GM13976 (cell line): ENCODE measurements at places on chromosomes 16 and 17.
A peak's percentile ranks its signal among the peaks of the same experiment; 100 is the strongest.

GRCh38 chr16:51429041-51429440, 278.0 kb upstream of the SALL1 start:
- no peak for DNase-seq

DNA sequence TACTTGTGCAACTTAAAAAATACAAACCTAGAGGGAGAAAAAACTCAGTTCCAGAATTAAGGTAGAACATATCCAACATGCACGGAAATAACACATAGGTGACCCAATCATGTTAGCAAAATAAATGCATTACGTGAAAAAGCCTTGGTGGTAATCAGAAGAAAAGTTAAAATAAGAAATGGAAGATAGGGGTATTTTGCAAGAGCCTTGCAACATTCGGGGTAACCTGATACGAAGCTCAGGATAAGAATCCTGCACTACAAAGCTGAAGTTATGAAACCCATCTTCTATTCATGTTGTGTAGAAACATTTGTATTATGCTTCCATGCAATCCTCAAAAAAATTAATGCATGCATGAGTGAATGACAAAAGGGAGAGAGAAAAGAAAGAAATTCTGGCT, 33.1 kb downstream of the CHCT1 start:
- DNase-seq = no peak

DNA sequence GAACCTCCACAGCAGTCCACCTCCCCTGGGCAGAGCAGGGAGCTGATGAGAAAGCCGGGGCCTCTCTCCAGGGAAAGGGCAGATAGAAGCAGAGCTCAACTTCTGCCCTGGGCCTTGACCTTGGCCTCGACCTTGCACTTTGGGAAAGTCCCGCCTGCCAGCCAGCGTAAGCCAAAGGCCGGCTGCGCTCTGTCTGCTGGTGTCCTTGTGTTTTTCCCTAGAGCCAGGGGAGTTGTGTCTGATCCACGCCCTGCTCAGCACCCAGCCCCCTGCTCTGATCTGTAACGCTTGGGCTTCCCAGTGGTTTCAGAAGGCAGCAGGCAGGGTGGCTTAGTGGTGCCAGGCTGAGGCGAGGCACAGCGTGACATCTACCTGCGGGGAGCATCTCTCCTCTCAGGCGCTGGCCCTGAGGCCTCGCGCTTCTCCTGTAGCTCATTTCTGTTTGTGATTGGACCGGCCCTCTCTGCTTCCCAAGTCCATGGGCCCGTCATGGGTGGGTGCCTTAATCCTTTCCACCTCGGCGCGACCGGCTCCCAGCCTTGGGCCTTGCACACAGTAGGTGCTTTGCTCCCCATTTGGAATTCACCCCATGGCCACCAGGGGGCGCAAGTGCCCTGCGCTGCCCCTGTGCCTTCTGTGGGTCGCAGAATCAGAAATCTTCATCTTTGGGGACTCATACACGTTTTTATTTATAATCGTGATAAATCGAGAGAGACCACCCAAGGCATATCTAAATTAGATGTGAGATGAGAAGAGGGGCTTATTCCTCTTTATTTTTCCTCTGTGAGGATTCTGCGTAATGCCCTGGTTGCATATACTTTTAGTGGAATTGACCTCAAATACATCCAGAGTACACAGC, 24.2 kb downstream of the SGSH start:
- DNase-seq = peak; percentile 73

DNA sequence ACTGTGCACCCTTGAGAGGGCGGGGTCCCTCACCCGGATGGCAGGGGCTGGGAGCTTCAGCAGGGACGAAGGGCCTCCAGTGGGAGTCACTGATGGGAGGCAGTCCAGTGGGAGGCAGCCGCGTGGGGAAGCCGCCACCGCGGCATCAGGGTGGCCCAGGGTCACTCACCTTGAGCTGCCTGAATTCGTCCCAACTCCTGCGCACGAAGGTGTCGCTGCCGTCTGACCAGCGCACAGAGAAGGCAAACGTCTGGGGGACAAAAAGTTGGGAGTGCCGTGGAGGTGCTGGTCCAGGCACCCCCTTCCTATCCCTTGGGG, 540 bp downstream of the NOXO1 start:
- DNase-seq = no peak

- DNase-seq = peak; percentile 85
These were observed 7.6 kb upstream of the NXPH3 start for GRCh38 chr17:49567871-49568694.

DNA sequence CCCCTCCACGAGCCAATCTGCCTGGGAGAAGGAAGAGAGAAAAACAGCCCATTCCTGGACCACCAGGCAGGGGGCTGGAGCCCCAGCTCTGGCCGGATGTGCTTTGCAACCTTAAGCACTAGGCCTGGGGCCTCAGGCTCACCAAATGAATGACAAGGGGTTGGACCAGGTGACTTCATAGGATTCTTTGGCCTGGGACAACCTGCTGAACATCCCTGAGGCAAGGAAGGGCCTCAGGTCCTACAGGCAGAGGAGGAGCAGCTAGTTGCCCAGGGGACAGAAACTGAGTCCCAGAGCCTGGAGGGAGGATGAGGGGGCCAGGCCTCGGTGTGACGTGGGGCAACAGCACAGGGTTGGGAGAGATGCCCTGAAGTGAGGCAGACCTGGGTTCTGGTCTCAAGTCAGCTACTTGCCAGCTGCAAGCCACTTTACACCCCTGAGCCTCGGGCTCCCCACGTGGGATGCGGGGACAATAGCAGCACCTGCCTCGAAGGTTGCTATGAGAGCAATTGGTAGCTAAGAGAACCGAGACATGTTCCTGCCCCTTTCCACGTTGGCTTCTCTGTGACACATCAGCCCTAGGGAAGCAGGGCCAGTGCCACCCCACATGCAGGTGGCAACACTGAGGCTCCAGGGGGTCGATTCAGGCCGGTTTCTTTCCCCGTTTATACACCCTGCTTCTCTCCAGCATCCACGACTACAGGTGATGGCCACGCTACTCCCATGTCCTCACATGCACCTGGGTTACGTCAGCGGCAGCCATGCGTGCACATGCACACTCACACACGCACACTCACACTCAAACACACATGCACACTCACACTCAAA, 42.6 kb downstream of the CFAP20 start:
- no peak for DNase-seq

DNA sequence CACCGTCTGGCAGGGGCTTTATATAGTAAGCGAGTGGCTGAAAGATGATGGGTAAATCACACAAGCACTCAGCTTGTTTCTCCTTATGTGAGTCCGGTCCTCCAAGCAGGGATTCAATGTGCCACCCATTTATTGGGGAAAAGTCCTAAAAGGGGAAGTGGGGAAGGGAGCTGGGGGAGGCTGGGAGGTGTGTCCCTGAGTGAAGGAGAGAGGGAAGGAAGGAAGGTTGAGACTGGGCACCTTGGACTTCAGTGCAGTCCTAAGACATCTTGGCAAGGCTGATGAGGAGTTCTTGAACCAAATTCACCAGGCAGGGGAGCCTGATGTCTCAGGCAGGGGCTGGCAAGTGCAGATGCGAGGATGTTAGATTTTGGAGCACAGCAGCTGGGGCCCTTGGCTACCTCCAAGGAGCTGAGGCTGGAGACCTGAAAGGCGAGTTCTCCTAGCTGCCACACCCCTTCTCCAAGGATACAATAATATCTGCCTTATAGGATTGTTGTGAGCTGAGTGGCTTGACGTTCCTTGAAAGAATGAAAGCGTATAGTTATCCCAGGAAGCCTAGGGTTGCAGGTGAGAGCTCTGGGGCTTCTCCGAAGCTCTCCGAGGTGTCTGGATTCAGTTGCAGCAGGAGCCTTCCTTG, 23.0 kb upstream of the CYLD start:
- no peak for DNase-seq

DNA sequence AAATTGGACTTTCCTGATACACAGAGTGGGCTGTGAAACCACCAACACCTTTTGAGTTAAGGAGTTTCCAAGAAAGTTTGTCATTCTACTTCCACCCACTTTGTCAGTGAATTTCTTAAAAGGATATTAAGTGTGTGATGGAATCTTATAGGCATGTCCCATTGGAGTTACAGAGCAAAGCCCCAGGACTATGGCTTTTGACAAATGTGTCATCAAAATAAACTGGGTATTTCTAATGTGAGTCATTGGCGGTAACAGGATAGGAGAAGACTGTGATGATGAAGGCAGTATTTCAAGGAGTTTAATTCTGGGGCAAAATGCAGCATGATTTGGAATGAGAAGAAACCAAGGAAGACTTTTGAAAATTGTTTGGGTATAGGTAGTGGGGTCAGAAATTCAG, 1013.8 kb upstream of the EEF2KMT start:
- no peak for DNase-seq

DNA sequence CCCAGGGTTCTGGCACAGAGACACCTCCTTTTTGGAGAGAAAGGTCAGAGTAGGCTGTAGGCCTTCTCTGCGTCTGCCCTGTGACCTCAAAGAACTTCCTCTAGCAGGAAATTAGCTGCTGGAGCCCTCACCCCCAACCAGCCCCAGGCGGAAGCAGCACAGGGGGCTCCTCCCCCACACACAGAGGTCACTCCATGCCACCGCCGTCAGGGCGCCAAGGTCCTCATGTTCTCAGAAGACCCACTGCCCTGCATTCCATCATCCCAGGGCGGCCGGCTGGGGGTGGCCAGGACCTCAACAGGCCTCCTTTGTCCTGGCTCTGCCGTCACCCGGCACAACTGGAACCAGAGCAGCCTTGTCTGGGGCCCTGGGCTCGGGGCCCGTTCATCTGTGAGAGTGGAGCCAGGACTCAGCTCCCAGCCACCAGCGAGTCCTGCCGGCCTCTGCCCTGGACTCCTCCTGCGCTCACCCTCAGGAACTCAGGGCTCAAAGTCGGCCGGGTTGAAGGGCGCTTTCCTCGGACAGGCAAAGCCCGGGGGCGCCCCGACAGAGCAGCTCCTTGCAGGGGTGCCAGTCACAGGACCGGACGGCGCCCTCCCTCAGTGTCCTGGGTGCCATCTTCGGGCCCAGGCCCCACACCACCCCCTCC, 1.2 kb downstream of the TMC6 start:
- DNase-seq = peak; percentile 78

DNA sequence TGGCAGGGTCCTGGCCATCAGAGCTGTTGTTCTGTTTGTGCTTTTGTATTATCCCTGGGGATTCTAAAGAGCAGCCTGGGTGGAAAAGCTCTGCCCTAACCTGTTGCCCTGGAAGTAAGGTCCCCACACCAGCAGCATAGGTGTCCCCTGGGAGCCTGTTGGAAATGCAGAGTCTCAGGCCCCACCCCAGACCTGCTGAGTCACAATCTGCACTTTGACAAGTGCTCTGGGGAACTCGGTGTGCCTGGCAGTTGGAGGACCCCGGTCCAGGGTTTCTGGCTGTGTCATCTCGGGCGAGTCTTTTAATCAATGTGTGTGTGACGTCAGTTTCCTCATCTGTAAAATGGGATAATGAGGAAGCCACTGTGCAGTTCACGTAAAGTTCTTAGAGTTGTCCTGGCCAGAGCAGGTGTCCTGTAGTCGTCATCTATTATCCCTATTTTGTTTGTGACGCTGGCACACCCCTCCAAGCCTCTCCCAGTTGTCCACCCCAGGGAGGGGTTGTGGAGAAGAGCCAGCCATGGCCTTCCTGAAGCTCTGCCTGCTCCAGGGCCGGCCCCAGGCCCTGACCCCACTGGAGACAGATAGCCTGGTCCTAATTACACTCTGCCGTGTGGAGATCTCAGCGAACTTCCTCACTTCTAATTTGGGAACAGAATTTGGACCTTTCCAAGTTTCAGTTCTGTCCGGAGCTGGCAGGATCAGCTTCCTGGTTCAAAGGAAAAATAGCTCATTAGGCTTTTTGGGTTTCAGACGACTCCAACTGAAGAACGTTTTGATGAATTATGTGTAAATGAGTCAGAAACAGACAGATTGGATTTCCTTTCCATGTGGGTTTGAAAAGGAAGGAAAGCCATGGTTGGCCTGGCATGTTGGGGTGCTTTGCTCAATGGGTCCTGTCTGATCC, 295.7 kb upstream of the FOXF1 start:
- DNase-seq = no peak

DNA sequence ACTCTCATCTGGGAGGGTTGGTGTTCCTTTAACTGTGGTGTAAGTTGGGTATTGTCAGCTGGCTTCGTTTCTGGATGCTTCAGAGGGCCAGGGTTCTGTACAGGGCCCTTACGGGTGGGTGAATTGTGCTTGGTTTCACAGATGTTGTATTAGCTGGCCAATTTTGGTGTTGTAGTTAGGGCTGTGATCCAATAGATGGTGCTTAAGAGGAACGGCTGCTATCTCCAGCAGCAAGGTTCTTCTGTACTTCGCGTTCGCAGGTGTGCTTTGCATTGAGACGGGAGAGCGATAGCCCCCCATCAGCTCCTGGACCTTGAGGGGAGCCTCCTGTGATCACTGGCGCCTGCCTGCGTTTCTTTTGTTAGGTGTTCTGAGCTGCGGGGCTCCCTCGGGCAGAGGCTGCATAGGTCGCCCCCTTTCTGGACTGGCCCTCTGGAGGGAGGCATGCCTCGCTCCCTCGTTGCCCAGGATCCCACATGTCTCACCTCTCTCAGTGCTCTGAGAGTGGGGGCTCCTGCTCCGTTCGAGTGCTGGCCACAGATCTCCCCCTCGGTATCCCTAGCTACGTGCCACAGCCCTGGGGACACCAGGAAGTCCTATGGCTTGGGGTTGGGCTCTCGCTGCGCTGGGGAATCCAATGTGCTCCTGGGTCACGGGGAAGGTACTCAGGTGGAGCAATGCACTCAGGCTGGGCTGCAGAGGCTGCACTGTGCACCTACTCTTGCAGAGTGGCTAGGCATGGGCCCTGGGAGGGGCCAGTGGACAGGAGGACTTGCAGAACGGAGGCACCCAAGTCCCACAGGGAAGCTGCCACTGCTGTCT, 837 bp upstream of the PRDM7 start:
- peak; percentile 60 for DNase-seq

DNA sequence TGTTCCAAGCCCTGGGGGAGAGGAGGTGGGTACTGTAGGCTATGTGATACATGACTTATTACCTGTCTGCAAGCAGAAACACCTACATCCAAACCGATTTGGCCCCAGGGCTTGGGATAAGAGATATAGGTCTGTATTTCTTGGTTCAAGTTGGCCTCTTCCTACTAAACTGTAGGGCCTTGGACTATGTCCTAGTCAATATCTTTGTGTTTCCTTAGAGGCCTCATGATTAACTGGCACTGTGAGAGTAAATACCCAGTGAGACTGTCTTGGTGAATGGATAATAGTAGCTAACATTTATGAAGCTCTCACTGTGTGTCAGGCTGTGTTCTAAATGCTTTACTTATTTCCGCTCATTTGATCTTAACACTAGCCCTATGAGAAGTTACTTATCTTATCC, 70.0 kb downstream of the MSI2 start:
- DNase-seq = no peak

DNA sequence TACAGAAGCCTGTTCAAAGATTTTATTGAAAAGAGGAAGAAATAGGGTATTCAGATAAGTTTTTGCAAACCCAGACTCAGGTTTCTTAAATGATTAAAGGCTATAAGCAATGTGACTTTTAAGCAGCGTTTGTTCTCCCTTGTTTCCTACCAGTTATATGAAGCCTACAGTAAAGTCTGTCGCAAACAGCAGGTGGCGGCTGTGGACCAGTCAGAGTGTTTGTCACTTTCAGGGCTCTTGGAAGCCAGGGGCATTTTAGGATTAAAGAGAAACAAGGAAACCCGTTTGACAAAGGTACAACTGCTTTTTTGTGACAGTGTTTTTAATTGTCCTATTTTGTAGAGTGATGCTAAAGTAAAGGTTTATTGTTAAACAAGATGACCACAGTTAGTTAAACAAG, 7.7 kb upstream of the RARA start:
- DNase-seq = no peak
